ENCODE measurements at places on chromosomes 3 and 15. TPM values are rescaled to one million over a fixed set of nuclear protein-coding genes. Genes with fewer than 3 reads are reported as not detected.

- peak; percentile 45 for DNase-seq
Observed at GRCh38 chr15:57541805-57542504, 49.7 kb upstream of the MYZAP start.

Gene VGLL3
- total RNA-seq: 0.10 TPM

- DNase-seq: no peak
Observed at GRCh38 chr3:37652851-37653250, 208.8 kb upstream of the CTDSPL start.

- DNase-seq: no peak
Observed at GRCh38 chr3:1960506-1960905, 138.2 kb upstream of the CNTN4 start.

- no peak for DNase-seq
Observed at GRCh38 chr3:191959876-191960413, 499.0 kb downstream of the PYDC2 start.

- DNase-seq: no peak
Observed at GRCh38 chr15:76006136-76006778, 6.0 kb downstream of the NRG4 start.

GRCh38 chr15:45555934-45556608 lies 31.1 kb upstream of the BLOC1S6 start:
- DNase-seq: no peak
